ENCODE measurements at places on chromosomes 5 and 9.

DNA sequence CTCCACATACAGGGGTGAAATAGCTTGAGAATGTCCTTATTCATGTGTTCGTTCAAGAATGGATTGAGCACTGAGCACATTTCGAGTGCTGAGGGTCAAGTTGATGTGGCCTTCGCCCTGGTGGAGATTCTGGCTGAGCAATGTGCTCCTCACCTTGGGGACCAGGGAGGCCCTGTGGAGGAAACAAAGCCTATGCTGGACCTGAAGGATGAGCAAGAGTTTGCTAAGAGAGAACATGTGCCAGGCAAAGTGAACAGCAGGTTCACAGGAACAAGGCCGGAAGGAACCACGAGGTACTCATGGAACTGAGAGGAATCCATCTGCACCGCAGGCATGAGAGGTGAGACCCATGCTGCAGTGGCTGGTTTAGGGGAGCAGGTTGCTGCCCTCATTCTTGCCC, 102.4 kb downstream of the PSD2 start:
- no peak for DNase-seq

GRCh38 chr5:83517072-83517687, 45.6 kb downstream of the VCAN start:
- DNase-seq: no peak

DNA sequence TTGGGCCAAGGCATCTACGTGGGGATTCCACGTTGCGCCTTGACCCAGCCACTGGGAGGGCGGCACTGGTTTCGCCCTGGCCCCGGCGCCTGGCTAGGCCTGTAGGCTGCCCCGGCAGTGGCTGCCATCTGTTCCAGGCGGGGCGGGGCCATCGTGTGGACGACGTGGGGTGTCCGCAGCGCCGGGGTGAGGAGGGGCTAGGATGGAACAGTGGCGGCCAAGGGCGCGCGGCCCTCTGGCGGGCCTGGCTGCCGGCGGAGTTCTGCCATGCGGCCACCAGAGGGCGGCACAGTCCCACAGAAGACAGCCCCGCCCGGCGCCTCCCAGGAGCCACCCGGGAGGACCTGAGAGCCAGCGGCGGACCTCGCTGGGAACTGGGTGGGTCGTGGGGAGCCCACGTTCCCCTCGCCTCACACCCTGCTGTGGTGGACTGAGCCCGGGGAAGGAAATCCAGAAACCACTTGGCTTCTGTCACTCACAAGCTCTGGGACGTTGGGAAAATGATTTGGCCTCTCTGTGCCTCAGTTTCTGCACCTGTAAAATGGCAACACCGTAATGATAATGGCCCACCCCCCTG, 22.6 kb upstream of the RAPGEF1 start:
- DNase-seq: no peak

- DNase-seq: no peak
These were observed 50.6 kb downstream of the SPIN1 start for GRCh38 chr9:88438811-88439210.

- no peak for DNase-seq
These were observed 21.1 kb upstream of the ZNF622 start for GRCh38 chr5:16486711-16487111.

- DNase-seq: no peak
These were observed 34.0 kb downstream of the BOD1 start for GRCh38 chr5:173582216-173583111.

DNA sequence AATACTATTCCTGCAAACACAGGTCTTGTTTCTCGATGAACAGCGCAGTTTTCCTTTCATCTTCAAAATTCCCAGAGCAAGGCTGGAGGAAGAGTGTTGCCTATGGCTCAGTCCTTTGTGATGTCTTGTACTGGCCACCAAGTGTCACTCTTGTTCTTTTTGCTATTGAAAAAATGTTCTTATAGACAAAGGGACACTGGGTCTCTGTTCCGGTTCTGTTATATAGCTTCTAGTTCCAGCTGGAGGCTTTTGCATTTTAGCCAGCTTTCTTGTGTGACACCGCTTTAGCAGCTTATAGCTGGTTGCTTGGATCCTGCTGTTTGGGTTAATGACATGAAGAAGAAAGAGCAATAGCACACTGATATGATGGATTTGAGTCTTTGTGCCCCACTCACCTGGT, 343.7 kb upstream of the KCNN2 start:
- no peak for DNase-seq

- no peak for DNase-seq
These were observed 66.0 kb upstream of the SMIM15 start for GRCh38 chr5:61228229-61228628.

GRCh38 chr5:43007246-43007910, 32.7 kb downstream of the ANXA2R start:
- peak; percentile 93 for DNase-seq

DNA sequence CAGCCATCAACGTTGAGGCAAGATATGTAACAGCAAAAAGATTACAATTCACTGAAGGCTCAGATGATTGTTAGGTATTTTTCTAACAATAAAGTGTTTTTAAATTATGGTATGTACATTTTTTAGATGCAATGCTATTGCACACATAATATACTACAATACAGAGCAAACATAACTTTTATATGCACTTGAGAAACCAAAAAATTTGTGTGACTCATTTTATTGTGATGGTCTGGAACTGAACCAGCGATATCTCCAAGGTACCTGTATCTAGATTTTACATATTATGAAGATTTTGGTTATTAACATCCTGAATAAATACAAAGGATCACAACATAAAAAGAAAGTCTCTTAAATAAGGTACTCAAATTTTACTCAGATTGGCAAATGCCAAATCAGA, 41.3 kb downstream of the TBCA start:
- DNase-seq: no peak

DNA sequence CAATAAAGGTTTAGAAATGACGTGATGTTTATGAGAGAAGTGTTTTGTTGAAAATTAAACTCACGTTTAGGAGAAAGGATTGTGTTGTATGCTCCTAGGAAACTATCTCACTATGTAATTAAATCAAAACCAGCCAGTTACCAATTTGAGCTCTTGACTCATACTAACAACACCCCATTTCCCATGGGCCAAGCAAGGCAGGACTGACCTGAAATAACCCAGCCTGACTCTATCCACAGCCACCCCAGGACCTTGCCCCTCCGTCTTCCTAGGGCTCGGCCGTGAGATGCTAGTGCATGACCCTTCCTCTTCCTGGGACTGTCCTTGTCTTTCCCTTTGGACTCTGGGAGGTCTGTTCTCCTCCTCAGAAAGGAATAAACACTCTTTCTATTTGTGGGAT, 16.4 kb downstream of the TLR4 start:
- no peak for DNase-seq

DNA sequence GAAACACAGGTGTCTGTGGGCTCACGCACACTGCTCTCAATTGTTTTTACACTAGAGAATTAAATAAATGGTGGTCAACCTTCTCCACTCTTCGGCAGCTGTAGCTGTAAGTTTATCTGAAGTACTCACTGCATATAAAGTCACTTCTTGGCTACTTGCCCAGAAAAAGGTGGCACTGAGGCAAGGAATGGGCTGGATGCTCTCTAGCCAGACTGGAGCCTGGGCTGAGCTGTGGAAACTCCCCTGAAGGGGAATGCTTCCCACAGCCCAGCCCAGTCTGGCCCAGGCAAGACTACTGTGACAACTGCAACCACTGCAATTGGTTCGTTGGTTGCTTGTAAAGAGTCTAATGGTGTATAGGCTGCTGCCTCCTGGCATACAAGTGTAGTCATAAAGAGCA, 4.5 kb downstream of the LEAP2 start:
- DNase-seq: peak; percentile 46

GRCh38 chr5:149731332-149731616, 1.2 kb downstream of the PPARGC1B start:
- DNase-seq: no peak

Data from DMS79 (cell line).